ENCODE measurements at places on chromosomes 16 and 17.

GRCh38 chr16:82810077-82810476 lies 183.3 kb downstream of the CDH13 start:
- no peak for DNase-seq

- no peak for DNase-seq
Observed at GRCh38 chr16:11152677-11153331, 103.2 kb downstream of the SOCS1 start.

DNA sequence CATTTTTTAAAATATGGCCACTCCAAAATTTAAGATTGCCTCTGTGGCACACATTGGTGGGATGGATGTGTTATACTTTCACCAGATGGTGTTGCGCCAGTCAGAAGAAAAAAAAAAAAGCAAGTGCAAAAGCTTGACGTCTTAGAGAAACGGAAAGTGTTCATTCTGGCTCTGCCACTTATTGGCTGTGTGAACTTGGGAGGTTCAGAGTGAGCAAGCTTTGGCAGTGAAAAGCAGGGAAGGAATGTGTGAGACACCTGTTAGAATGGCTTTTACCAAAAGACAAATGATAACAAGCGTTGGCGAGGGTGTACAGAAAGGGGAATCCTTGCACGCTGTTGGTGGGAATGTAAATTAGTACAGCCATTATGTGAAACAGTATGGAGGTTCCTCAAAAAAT lies 298.0 kb downstream of the TMEM114 start:
- no peak for DNase-seq

DNA sequence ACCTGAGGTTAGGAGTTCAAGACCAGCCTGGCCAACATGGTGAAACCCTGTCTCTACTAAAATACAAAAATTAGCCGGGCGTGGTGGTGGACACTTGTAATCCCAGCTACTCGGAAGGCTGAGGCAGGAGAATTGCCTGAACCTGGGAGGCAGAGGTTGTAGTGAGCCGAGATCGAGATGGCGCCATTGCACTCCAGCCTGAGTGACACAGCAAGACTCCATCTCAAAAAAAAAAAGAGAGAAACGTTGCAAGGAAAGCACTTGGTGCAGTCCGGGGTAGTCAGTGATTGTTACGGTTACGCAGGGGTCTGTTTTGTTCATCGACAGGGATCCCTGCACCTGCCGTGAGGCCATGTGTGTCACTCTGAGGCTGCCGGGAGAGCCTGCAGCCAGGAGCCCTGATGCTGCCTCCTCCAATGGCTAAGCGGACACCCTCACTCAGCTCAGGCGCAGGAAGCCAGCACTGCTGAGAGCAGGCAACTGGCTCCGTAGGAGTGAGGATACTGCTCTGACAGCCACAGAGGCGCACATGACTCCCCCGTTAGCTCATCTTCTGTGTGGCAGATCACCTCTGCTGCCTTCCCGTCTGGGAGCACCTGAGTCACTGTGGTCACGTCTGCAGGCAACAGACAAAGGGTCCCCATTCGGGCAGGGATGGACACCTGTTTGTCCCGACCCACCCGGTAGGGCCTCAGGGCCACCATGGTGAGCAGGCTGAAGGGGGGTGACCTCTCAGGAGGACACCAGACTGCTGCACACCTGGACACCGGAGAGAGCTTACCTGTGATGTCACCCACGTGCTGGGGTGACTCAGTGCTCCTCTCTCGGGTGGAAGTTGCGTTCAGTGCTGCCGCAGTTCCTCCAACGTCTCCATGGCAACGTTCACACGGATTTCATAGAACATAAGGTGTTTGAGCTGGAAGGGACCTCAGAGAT lies 5.2 kb upstream of the RAB26 start:
- DNase-seq: no peak

DNA sequence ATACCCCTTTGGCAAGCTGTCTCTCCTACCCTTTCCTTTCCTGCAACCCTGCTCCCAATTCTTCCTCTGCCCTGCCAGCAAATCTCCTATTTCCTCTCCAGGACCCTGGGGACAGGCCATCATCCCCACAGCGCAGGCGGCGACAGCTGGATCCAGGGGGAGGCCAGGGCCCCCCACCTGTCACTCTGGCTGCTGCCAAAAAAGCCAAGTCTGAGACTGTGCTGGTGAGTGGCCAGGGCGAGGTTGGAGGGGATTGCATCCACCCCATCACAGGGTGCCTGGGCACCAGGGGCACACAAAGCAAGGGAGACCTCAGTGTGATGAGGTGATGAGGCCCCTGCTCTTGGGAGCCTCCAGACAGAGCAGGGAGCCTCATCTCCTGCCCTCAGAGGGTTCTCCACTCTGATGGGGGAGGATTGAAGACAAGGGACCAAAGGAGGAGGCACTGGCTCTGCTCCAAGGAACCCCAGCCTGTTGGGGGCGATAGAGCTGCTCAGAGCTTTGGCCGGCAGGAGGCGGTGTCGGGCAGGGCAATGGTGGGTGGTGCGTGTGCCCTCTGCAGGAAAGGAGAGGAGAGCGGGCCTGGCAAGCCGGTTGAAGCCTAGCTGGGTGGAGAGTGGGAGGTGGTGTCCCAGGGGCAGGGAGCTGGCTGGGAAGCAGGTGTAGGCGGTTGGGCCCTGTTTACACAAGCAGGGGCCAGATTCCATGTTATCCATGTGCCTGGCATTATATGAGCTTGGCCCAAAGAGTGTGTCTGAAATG lies 15.6 kb upstream of the PDK2 start:
- peak; percentile 24 for DNase-seq

GRCh38 chr17:73983621-73984400 lies 219.7 kb upstream of the RPL38 start:
- DNase-seq: no peak

DNA sequence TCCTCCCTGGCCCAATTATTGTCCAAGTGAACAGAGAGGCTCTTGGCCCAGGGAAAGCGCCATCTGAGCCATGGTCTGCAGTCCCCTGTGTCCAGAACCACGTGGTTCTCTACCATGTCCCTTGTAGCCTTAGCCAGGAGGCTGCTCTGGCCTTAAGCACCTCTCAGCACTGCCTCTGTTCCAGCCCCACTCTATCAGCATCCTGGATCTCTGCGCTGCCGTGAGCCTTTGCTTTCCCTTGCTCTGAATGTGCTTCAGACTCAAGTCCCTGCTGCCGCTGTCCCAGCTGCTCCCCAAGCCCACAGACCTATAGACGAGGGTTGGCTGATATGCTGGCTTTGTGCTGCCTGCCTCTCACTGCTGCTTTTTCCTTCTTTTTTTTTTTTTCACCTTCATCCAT lies 33.9 kb downstream of the CYB561 start:
- no peak for DNase-seq

- no peak for DNase-seq
Observed at GRCh38 chr17:17729620-17730249, 48.5 kb downstream of the RAI1 start.

Data from NCI-H510A (cell line).